Mucosa of gallbladder (tissue), 1 donor: ENCODE measurements at places on chromosomes 5 and 9. TPM values are rescaled to one million over a fixed set of nuclear protein-coding genes. Genes with fewer than 3 reads are reported as not detected.
A peak's percentile ranks its signal among the peaks of the same experiment; 100 is the strongest.

- no peak for DNase-seq
These were observed 1.2 kb downstream of the AK3 start for GRCh38 chr9:4739587-4740387.

DNA sequence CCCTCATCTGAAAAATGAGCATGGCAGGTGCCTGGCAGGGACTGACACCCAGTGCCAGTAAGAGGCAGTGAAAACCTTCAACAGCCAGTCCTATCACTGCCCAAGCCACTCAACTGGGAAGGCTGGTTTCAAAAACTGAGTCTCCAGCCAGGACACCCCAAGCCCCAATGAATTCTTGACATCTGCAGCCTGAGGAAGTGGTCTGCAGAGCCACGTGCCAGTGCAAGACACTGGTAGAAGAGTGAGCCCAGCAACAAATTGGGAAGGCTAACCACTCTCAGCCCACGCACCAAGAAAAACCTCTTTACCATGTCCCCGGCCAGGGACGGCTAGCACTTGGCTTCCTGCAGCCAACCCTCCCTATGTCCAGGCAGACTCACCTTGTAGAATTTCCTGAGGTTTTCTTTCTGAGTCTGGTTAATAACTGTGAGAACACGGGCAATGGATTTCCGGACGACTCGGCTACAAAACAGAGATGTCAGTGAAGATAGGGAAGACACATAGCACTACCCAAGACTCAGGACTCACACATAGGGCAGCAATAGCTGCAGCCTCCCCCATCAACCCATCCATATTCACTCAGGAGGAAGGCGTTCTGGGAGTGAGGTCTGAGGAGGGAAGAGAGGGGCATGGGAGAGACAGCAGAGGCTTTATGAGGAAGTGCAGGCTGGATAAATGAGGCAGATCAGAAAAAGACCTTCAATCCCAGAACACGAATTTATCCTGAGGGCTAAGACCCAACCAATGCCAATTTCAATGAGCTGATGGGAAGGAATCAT is 1.8 kb downstream of the RPL35 start:
- DNase-seq: no peak

- peak; percentile 57 for DNase-seq
These were observed 266.2 kb downstream of the NSG2 start for GRCh38 chr5:174311531-174312269.

DNA sequence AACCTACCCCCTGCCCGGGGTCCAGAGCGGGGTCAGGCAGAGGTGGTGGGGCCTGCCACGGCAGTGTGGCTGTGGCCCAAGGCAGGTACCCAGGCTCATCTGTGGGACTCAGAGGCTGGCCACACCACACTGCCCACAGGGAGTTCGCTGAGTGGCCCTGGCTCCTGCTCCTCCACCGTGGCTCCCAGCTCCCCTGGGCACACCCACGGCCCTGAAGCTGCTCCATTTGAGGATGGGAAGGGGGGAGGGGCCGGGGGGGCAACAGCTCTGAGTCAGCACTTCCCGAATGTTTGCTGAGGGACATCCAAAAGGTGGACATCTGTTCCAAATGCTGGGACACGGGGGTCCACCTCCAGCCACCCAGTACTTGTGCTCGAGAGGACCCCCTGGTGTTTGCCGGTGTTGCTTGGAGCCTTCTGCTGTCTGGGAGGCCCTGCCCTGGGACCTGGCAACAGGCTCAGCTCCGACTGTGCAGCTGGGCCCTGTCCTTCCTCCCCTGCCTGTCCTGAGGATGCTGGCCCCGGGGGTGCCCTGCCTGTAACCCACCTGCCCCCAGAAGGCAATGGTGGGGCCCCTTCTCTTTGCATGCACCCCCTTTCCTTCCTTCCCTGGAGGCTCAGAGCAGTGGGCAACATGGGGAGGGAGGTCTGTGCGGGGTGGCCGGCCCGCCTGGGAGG is 2.5 kb upstream of the NRARP start:
- no peak for DNase-seq

DNA sequence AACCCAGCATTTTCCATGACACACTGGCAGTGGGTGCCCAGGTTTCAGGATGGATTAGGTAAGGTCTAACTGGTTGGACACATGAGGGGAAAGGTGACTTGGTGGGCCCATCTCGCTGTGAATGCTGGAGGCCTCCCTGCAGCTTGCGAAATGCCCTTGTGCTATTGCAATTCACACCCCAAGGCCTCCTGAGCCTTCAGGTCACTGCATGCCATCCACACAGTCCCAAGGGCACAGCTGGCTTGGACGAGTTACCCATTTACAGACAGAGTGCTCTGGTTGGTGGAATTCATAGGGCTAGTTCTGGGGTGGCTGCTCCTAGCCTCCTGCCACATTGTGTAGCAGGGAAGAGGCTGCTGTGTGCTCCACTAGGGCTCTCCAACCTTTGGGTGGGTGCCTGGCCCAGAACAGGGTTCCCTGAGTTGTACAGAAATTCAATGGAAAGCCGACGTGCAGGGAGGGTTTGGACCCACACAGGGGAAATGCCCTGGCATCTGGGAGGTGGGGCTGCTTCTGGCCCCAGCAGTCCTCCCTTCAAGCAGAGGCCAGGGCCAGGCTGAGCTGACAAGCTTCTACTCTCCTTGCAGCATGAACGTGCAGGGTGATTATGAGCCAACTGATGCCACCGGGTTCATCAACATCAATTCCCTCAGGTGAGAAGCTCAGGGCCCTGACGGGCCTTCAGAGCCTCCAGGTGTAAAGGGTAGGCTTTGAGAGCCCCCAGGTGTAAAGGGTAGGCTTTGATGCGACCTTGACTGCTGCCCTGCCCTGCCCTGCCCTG is 54.3 kb downstream of the ASS1 start:
- peak; percentile 34 for DNase-seq

GRCh38 chr5:157350939-157351801 is 85.2 kb downstream of the CYFIP2 start:
- DNase-seq: no peak

DNA sequence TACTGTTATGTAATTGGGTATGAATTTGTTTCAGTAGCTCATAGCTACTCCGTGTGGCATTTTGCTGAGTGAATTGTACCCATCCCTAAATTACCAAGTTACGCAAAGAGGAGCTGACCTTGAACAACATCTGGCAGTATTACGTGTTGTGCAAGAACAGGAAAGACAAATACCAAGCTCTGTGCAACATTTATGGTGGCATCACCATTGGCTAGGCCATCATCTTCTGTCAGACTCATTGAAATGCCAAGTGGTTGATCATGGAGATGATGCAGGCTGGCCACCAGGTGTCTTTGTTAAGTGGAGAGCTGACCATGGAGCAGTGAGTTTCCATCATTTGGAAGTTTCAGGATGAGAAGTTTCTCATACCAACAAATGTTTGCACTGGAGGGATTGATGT is 15.0 kb downstream of the ZSWIM6 start:
- DNase-seq: no peak

DNA sequence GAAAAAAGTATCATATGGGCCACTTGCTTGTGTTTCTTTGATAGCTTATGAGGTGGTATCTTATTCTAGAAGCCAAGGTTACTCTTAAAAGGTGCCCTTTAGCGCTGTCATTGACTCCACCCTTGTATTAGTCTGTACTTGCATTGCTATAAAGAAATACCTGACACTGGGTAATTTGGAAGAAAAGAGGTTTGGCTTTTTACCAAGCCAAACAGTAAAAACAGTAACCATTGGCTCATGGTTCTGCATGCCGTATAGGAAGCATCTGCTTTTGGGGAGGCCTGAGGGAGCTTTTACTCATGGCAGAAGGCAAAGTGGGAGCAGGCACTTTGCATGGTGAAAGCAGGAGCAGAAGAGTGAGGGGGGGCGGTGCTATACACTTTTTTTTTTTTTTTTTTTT is 87.4 kb downstream of the TEK start:
- no peak for DNase-seq

GRCh38 chr5:181088289-181088688 is 42.7 kb downstream of the OR2V1 start:
- DNase-seq: no peak

DNA sequence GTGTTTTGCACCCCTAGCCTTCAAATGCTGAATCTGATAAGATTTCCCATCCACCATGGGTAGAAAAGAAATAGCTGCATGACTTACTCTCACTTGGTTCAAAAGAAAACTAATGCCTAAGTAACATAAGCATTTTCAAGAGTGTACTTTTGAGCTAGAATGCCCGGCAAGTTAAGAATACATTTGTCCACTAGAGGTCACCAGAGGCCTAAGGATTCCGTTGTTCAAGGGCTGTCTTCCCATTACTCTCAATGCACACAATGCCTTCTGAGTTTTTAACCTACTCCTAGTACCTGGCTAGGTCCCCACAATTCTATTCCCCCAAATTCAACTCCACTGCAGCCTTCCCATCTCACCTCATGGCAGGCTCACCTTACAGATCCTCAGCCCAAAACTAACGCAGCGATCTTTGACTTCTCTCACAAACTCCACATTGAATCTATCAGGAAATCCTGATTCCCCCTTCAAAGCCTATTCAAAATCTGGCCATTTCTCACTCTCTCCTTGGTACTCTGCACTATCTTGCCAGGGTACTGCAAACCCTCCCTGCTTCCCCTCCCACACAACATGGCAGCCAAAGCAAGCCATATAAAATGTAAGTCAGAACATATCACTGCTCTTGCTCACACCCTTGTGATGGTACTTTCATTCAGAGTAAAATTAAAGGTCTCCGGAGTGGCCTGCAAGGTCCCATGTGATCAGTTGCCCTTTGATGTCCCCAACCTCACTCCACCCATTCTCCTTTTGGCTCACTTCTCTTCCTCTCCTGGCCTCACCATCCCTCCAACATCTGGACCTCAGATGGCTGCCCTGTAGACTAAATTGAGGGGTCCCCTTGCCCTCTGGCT is 13.4 kb downstream of the OXCT1 start:
- peak; percentile 65 for DNase-seq

- DNase-seq: no peak
These were observed 6.8 kb downstream of the PIP5KL1 start for GRCh38 chr9:127923771-127924170.

DNA sequence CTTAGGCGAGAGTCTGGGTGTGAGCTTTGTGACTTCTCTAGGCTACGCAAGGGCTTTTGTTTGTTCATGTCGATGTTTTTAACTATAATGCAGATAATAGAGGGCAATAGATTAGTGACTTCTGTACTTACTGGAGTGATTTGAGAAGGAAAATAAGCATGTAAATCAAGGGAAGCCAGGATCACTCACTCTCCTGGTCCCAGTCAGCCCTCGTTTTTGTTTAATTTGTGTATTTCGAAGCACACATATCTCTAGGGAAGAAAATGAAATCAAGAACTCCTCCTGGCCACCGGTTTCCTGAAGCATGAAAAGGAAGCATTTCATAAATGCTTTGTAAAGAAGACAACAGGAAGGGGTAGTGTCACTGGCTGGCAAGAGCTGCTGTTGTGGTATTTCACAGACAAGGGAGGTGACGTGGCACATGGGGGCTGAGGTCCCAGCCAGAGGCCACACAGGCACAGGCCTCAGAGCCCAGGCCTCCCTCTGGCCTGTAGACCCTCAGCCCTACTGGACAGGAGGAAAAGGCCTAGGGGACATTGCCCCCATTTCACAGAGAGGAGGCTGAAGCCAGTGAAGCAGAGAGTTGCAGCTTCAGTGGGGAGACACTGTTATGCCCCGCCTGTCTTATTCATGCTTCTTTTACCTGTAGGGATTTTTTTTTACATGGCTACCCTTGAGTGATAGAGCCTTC is 34.1 kb downstream of the IRF1 start:
- peak; percentile 70 for DNase-seq

DNA sequence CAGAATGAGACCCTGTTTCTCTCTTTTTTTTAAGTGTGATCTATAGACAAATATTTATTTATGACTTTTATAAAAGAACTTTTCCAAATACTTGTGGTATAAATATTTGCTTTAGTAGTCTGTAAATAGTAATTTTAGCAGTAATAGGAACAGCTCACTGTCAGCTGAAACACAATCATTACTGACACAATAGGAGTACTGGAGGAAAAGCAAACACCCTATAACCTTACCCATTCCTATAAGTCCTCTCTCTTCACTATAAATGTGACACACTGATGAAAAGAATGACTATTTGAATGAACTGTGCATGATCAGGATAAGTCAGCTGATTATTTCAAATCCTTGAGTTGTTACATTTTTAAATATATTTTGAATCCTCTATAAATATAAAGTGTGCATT is 72.4 kb downstream of the CDH12 start:
- no peak for DNase-seq

- DNase-seq: no peak
These were observed 138.6 kb upstream of the PLCXD3 start for GRCh38 chr5:41648996-41649395.

DNA sequence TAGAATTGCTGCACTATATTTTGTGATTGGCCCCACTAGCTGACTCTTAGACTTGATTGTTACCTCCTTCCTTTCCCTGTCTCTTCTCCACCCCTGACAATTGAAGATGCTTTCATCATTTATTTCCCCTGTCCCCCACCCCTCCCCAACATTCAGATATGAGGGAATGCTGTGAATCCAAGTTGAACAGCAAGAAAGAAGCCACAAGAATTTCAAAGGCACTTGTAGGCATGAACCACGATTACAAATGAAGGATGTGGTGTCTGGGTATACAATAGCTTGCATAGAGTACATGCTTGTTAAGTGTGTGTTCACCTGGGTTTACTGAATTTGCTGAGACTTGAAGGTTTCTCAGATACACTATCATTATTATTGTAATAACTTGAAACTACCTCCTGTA is 78.3 kb upstream of the TRIO start:
- no peak for DNase-seq

GRCh38 chr5:158303883-158304282 is 444.9 kb upstream of the CLINT1 start:
- DNase-seq: no peak

GRCh38 chr9:76729116-76729515 is 35.1 kb upstream of the PCA3 start:
- no peak for DNase-seq

GRCh38 chr5:32458880-32459495 is 14.4 kb upstream of the ZFR start:
- no peak for DNase-seq

- DNase-seq: no peak
These were observed 179.7 kb upstream of the ISL1 start for GRCh38 chr5:51203598-51203997.

GRCh38 chr9:96327694-96328352 is 25.8 kb upstream of the HSD17B3 start:
- DNase-seq: peak; percentile 65

- DNase-seq: no peak
These were observed 152.9 kb upstream of the NFIB start for GRCh38 chr9:14466828-14467227.

The NUTM2F gene
- not detected for total RNA-seq

The IL7R gene
- total RNA-seq: 34.0 TPM

The NME5 gene
- total RNA-seq: 17.0 TPM

The ABLIM3 gene
- total RNA-seq: 15.1 TPM

The FRMD3 gene
- 3.6 TPM for total RNA-seq

The PAXX gene
- 51.2 TPM for total RNA-seq
